IPS DF 19.7 (cell line): ENCODE measurements at places on chromosomes 1 and 21.

DNA sequence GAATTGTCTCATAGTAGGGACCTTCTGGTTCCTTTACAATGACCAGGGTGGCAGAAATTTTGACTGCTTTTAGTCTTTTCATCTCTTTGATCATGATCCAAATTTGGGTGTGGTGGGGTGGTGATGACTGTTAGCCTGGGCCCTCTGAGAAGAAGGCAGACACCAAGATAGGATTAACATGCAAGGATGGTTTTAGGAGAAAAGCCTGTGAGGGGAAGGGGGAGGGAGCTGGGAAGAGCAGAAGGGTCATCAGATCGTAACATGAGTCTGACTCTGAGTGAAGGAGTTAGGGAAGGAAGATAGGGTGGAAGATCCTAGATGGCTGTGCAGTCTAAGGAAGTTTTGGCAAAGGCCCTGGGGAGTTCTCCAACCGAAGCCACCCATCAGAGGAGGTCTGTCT lies 28.5 kb upstream of the CAMSAP2 start:
- no peak for DNase-seq

- DNase-seq = no peak
These were observed 38.9 kb downstream of the SPRTN start for GRCh38 chr1:231376875-231377549.

- DNase-seq = no peak
These were observed 1.5 kb downstream of the RORC start for GRCh38 chr1:151830055-151830454.

DNA sequence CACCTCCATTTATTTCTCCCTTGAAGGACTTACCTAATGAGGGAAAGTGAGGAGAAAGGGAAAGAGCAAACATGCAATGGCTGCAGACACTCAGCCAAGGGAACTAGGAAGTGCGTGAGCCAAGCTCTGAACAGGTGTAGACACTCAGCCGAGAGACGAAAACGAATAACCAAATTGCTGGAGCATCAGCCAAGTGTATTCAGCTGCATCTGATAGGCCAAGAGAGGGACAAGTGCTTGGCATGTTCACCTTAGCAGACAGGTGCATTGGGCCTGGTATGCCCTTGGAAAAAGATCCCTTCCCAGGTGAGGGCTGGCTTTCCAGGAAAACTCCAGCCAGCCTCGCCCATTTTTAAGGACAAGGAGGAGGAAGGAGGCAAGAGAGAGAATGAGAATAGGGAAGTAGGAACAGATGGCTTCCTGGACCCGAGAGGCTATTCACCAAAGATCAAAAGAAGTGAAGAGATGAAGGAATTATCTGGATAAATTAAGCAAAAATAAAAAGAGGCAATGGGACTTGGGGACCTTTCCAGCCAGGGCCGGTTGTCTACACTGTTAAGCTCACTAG lies 184.7 kb downstream of the TOMM20 start:
- DNase-seq = no peak

DNA sequence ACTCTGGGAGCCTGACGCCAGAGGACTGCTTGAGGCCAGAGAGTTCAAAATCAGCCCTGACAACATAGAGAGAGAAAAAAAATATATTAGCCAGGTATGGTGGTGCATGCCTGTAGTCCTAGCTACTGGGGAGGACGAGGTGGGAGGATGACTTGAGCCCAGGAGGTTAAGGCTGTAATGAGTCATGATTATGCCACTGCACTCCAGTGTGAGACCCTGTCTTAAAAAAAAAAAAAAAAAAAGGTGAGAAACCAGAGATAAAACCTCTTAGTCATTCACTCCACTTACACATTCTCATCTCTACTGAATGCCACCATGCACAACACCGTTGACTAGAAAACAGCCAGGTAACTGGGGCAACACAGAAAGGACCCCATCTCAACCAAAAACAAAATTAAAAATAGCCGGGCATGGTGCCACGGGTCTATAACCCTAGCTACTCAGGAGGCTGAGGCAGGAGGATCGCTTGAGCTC lies 178.1 kb downstream of the SLC45A1 start:
- DNase-seq = no peak

DNA sequence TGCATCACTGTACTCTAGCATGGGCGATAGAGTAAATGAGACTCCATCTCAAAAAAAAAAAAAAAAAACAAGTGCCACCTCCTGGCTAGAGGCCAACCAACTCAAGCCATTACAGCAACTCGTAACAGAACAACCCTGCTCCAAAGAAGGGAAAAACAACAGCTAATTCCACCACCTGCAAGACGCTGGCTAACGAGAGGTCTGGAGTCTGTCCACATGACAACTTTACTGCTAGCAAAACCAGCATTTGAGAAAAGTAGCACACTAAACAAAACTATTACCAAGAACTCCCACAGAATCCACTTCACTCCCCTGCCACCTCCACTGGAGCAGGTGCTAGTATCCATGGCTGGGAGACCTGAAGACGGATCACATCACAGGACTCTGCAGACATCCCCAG lies 24.1 kb upstream of the EGLN1 start:
- no peak for DNase-seq

DNA sequence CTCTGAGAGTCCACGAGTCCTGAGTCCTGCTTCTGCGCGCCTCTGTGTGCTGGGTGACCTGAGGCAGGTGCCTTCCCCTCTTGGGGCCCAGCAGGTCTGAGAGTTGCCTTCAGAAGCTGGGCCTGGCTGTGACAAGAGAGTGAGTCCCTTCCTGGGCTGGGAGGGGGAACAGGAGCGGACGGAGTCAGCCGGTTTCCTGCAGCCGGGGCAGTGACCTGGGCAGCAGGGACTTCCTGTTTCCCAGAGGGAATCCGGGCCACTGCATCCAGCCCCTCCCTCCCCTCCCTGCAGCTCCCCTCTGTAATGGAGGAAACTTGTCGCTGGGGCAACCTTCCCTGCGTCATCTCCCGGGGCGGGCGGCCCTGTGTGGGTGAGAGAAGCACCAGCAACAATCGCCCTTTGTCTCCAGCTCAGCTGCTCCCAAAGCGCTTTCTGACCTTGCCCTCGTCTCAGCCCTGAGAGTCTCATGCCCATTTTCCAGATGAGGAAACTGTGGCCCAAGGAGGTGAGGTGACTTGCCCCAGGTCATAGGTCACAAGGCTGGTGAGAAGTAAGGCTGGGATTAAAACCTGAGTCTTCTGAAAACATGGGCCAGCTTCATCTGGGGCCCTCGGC lies 61.1 kb downstream of the SDC3 start:
- no peak for DNase-seq

DNA sequence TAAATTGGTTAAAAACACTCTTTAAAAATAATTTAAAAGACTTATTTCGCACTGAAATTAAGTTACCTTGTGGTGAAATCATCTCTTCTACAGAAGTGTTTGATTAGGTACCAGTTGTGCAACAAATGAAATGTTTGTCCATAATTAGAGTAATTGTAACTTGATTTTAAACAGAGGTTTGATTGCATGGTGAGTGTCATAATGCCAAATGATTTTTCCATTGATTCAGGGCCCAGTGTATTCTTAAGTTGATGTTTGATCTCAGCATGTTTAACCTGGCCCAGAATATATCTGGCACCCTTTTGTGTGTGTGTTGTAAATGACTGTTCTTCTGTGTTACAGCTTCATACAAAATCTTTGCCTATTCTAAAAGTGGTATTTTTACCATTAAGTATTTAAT lies 28.5 kb downstream of the LRRC8B start:
- no peak for DNase-seq

- DNase-seq = no peak
These were observed 499.2 kb downstream of the OMA1 start for GRCh38 chr1:58047265-58047858.

- no peak for DNase-seq
These were observed 35.9 kb upstream of the CCDC27 start for GRCh38 chr1:3716351-3716750.

DNA sequence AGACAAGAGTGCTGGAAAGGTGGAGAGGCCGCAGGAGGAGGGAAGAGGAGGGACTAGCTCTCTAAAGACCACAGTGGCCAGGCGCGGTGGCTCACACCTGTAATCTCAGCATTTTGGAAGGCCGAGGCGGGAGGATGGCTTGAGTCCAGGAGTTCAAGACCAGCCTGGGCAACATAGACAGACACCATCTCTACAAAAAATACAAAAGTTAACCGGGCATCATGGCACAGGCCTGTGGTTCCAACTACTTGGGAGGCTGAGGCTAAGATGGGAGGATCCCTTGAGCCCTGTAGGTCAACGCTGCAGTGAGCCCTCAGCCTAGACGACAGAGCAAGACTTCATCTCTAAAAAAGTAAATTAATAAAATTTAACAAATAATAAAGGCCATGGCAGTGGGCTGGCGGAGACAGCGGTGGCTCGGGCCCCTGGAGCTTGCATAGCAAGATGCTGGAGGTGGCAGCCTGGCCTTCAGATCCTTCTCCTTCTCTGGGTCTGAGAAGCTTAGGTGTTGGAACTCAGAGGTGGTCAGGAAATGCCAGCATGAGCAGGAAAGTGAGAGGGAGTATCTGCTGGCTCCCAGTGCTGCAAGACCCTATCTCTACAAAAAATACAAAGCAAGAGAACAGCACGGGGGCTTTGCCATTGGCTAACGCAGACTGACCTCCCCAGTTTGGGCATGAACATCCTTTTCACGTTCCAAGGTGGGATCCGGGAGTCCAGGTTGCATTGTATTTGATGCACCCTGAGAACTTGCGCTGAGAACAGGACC lies 10.7 kb downstream of the WNT3A start:
- DNase-seq = no peak

GRCh38 chr1:156226782-156227181 lies 14.0 kb downstream of the PMF1 start:
- DNase-seq = no peak

GRCh38 chr1:221612047-221612777 lies 129.7 kb downstream of the DUSP10 start:
- no peak for DNase-seq

GRCh38 chr21:42836767-42837301 lies 42.5 kb downstream of the WDR4 start:
- DNase-seq = no peak

GRCh38 chr1:15959827-15960446 lies 16.0 kb downstream of the ZBTB17 start:
- DNase-seq = no peak

DNA sequence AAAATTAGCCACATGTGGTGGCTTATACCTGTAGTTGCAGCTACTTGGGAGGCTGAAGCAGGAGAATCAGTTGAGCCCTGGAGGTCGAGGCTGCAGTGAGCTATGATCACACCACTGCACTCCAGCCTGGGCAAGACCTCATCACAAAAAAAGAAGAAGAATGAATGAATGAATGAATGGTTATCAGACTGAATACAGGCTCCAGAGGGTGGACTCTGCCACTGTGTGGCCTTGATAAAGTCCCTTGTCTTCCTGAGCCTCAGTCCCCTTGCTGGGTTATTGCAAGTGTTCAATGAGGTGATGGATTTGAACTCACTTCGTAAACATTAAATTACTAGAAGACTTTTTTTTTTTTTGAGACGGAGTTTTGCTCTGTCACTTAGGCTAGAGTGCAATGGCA lies 24.7 kb downstream of the SHISAL2A start:
- DNase-seq = no peak

GRCh38 chr1:246566813-246567645 lies 773 bp downstream of the CNST start:
- DNase-seq = no peak

- DNase-seq = no peak
These were observed 125.0 kb upstream of the B3GALT2 start for GRCh38 chr1:193311226-193311948.

- DNase-seq = no peak
These were observed 18.1 kb downstream of the ZDHHC18 start for GRCh38 chr1:26844424-26845196.

DNA sequence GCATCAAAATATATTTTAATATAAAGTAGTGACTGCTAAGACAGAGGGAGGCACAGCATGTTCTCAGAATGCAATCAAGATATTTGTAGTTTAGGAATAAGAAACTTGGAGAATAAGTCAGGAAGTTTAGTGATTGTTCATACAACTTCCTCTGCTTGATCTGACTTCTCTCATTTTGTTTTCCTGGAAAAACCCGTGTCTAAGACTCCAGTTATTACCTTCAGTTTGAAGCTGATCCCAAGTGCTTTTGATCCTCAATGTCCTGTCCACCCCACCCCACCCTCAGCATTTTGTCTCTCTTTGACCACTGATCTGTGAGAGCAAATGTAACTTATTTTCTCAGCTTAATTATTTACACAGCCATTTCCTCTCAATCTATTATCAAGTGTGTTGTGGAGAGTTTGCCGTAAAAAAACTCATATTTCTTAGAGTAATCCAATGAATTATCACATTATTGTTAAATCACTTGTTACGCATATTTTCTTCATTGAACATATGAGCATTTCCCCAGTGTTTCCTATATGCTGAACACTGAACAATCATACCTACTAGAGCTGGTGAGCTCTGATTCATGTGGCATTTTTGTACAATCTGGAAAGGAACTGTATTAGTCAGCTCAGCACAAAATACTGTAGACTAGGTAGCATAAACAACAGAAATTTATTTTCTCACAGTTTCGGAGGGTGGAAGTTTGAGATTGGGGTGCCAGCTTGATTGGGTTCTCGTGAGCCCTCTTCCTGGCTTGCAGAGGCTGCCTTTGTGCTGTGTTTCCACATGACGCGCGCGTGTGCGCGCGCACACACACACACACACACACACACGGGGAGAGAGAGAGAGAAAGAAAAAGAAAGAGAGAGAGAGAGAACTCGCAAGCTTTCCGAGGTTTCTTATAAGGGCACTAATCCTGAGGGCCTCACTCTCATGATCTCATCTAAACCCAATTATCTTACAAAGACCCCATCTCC lies 65.5 kb upstream of the DPYD start:
- no peak for DNase-seq

- DNase-seq = no peak
These were observed 72.2 kb downstream of the NME7 start for GRCh38 chr1:169295425-169295824.

- DNase-seq = no peak
These were observed 51.0 kb upstream of the RGS8 start for GRCh38 chr1:182735343-182735742.

- DNase-seq = peak; percentile 33
These were observed 18.4 kb upstream of the LY9 start for GRCh38 chr1:160777486-160778089.

DNA sequence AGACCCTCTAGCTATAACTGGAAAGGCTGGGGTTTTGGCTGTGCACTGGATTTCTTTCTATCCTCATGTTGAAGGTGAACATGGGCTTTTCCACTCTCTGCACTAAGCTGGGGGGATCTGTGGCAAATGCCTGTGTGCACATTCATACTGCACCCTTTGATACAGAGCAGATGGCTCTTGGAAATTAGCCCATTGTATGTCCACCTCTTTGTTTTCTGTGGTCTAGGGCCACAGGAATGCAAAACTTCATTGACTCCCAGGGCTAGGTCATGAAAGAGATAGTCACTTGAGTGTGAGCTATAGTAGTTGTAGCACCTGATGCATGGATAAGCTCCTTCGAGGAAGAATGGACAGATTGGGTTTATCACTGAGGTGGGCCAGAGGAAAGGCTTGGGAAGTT lies 5.7 kb upstream of the OR14A16 start:
- no peak for DNase-seq
